ENCODE measurements at places on chromosomes 11 and 22. TPM values are rescaled to one million over a fixed set of nuclear protein-coding genes. Genes with fewer than 3 reads are reported as not detected.

DNA sequence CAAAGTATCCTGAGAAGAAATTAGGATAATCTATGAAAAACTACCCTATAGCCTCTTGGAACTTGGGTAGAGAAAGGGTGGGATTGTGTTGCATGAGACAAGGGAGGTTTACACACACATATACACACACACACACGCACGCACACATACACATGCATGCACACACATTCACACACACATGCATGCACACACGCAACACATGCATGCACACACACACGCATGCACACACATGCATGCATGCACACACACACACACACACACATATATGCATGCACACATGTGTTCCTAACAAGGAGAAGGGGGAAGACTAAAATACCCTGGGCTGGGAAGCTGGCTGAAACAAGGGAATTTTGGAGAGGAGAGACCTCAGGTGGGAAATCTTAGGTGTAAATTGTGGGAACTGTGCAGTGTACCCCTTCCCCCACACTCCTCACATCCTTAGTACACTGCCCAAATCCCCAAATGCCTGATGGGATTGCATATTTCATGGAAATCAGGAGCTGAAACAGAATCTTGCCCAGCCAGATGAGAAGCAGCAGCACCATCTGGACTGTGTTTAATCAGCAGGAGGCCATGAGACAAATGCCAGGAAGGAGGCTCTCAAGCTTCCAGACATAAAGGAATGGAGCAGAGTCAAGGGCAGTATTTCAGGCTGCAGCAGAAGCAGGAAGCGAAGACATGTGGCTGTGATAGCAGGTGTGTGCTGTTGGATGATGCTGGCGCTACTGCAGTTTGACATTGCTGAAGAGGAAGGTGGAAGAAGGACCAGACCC is 14.6 kb upstream of the POLD3 start:
- DNase-seq, result peak; percentile 21

- DNase-seq, result no peak
These were observed 25.1 kb downstream of the ADM start for GRCh38 chr11:10329935-10330334.

GRCh38 chr22:26766510-26767350 is 109.3 kb downstream of the MIAT start:
- DNase-seq, result no peak

- peak; percentile 81 for DNase-seq
These were observed at the start of gene RHOG for GRCh38 chr11:3840870-3841425. TSS of gene RHOG (minus strand) at chr11:3840959. CDS start at chr11:3828138, 12,821 bp downstream.

The OR56A1 gene
- total RNA-seq, result not detected

- no peak for DNase-seq
These were observed 45.8 kb downstream of the MIAT start for GRCh38 chr22:26702906-26703830.

The RGL4 gene
- not detected for total RNA-seq

DNA sequence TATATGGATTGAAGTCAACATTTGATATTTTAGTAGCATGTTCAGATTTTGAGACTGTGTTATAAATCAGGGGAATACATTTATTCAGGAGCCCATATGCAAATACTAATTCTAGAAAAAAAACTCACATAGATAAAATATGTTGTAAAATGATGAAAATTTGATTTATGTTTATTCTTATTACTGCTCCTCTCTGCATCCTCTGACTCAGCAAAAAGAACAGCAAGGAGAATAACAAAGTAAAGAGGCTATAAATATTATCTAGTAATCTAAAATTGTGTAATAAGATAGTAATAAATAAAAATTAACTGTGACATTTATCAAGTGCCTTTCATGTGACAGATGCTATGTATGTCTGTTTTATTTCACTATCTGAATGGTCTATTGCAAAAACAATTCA is 507.2 kb upstream of the ANO3 start:
- DNase-seq, result no peak

The VWCE gene
- total RNA-seq, result 1.8 TPM

DNA sequence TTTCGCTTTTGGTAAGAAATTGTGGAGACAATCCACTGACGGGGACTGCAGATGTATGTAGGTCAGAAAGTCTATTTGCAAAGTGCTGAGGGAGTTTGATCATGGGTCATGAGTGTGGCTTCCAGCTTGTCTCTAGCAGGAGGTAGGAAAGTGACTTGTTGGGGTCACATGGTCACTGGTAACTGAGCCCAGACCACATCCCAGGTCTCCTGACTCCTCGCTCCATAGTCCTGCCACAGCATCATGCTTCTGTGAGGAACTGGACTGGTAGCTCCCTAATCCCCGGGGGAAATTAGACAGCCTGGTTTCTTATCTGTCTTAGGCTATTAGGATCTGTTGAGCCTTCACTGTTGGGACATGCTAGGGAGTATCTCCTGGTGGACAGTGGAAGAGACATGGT is 142.1 kb downstream of the MYO18B start:
- DNase-seq, result no peak

GRCh38 chr22:33971561-33971961 is 51.3 kb upstream of the LARGE1 start:
- no peak for DNase-seq
